ENCODE measurements at places on chromosomes 7 and 10.

GRCh38 chr10:34018129-34018528, 683.7 kb upstream of the NRP1 start:
- no peak for DNase-seq
- H3K4me3 ChIP-seq = no peak overlapping the region
- H3K36me3 ChIP-seq = no peaks in the 10 kb centered on the region

GRCh38 chr10:130038611-130039109, 72.0 kb downstream of the C10orf143 start:
- H3K27me3 ChIP-seq = no peaks in the 10 kb centered on the region
- peak; percentile 16 for DNase-seq
- no peak overlapping the region for H3K27ac ChIP-seq

DNA sequence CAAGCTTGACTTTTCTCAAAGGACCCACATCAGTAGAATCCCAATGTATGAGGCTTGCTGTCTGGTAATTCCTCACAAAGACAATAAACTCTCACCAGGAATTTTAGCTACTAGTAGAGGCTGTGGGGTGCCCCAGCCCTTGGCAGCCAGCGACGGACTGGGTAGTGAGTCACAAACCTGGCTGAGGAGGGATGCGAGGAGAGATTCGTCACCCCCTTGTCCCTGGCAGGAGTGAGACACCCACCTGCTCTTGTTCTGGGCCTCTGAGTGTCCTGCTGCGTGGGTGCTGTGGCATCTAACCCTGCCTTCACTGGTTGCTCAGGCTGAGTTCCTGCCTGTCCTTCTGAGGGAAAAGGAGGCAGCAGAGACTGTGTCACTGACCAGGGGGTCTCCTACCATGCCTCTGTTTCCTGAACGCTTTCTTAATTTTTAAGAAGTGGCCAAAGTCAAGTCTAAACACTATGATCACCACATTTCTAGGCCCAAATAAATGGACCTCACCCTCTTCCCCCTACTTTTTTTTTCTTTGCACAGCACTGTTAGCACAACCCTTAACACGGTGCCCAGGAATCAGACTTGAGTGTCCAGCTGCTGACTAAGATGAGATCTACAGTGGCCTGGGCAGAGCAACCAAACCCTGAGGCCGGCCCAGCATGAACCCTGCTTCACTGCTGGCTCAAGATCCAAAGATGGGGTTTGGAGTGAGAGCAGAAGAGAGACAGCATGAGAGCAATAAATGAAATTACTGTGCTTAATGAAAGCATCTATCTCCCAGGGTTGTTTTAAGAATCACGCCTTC, 146.4 kb downstream of the ANLN start:
- no peaks in the 10 kb centered on the region for H3K27me3 ChIP-seq
- H3K36me3 ChIP-seq = no peaks in the 10 kb centered on the region

DNA sequence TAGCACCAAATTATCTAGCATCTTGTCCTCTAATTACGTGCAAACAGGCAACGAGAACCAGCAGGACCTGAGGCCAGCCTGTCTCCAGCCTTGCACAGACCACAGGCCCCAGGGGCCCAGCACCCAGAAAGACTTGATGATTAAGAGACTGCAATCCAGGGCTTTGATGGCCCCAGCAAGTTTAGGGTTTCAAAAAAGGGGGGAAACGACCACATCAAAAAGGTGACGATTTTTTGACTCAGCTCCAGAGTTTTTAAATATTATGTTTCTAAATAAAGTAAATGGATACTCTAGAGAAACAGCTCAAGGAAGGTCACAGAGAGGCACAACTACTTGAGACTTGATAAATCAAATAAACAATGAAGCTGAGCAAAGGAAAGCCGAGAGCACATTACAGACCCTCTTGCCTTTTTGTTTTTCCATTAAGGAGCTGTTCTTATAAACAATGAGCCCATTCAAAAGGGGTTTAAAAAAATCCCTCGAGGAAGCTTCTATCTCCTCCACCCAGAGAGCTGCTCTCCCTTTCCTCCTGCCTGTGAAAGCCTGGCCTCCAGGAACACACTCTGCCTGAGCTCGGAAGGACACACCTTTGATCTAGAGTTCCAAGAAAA, 44.1 kb downstream of the GLI3 start:
- no peaks in the 10 kb centered on the region for H3K36me3 ChIP-seq
- no peaks in the 10 kb centered on the region for H3K4me1 ChIP-seq
- H3K4me3 ChIP-seq = no peak overlapping the region
- H3K27ac ChIP-seq = no peak overlapping the region
- no peaks in the 10 kb centered on the region for H3K27me3 ChIP-seq

GRCh38 chr7:43799605-43800004, 41.1 kb downstream of the BLVRA start:
- no peaks in the 10 kb centered on the region for H3K27me3 ChIP-seq
- peaks cover 54% of the 10 kb centered on the region for H3K36me3 ChIP-seq
- no peak overlapping the region for H3K4me3 ChIP-seq
- no peak overlapping the region for H3K27ac ChIP-seq

- H3K4me3 ChIP-seq = no peak overlapping the region
- DNase-seq = no peak
- H3K27me3 ChIP-seq = no peaks in the 10 kb centered on the region
- no peaks in the 10 kb centered on the region for H3K36me3 ChIP-seq
- H3K27ac ChIP-seq = no peak overlapping the region
- H3K4me1 ChIP-seq = no peaks in the 10 kb centered on the region
These were observed 13.5 kb downstream of the TBXAS1 start for GRCh38 chr7:139842401-139843210.

DNA sequence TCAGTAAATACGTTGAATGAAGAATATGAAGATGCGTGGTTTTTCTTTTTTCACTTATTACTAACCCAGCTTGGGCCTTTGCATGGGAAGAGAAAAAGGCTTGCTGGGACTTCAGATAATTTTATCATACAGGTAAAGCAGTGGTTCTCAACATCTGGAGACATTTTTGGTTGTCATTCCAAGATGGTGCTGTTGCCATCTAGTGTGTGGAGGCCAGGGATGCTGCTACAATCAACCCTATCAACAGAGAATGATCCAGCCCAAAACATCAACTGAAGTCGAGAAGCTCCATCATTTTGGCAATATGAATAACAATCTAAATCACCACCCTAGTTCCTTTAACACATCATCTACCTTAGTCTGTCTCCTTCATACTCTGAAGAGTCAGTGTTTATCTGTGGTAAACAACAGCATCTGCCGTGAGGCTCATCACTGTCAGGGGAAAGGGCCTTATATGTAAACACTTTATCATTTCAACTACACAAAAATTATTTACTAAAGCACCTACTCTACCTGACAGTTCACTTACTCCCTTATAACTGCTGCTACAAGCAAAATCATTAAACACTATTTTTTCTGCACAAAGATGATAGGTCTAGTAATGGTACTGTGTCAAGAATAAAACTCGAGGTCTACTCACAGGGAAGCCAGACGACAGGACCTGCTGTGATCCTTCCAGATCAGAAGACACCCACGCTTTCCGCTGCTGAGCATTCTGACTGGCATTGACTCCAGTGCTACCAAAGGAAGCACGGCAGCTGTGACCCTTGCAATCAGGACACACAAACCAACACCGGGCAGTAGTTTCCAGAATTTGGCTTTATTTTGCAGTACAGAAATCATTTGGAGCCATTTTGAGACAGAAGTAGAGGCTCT, 48.6 kb downstream of the GDI2 start:
- H3K4me3 ChIP-seq = no peak overlapping the region
- H3K27ac ChIP-seq = no peak overlapping the region
- no peaks in the 10 kb centered on the region for H3K27me3 ChIP-seq
- DNase-seq = no peak

GRCh38 chr7:106102387-106102966, 9.6 kb downstream of the SYPL1 start:
- no peaks in the 10 kb centered on the region for H3K4me1 ChIP-seq
- no peak overlapping the region for H3K4me3 ChIP-seq

DNA sequence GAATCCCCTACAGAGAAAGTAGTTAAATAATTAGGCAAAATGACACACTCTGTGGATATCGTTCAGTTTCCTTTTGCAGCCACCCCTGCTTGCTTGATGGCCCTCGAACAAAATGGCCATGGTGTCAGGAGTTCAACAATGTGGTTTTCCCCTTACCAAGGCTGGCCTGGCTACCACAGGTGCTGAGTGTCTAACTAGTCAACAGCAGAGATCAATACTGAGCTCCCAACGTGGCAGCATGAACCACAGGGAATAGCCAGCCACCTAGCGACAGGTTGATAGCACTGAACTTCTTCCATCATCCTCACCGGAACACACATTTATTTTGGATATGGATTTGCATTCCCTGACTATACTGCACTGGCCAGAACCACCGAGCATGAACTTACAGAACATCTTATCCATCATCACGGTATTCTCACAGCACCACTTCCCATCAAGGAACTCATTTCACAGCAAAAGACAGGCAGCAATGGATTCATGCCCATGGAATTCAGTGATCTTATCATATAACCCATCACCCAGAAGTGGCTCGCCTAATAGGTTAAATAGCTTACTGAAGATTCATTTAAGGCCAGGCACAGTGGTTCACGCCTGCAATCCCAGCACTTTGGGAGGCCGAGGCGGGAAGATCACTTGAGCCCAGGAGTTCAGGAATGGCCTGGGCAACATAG, 6.3 kb downstream of the C10orf67 start:
- no peak overlapping the region for H3K4me3 ChIP-seq
- no peaks in the 10 kb centered on the region for H3K4me1 ChIP-seq
- H3K27ac ChIP-seq = no peak overlapping the region
- no peak for DNase-seq
- no peaks in the 10 kb centered on the region for H3K36me3 ChIP-seq

DNA sequence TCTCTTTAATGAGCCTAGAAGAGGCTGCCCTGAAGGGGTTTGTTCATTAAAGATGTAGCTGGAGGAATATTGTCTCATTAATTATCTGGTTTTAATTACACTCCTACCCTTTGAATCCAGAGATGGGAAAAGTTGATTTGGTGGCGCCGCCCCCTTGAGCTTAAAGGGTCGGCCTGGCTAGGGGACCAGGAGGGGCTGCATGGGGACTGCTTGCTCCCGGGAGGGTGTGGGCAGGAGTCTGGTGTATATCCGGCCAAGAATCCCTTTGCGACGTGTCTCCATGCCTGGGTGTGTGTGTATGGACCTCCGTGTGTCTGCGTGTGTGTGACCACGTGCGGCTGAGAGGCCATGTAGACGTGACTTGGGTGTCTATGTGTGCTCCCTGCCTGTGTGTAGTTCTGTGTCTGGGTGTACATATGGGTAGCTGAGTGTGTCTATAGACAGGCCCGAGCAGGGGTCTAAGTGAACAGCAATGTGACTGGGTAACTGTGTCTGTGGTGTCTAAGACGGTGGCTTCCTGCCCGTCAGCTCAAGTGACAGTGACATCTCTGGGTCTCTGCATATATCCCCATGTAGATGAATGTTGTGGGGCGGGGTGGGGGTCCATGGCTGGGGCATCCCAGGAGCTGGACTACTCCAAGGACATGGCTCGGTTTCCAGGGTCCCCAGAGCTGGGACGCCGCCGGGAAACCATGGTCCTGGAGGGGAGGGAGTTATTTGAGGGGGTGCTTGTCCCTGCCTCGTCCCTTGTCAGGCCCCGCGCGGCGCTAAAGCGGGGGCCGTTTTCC, 10.7 kb downstream of the LBX1 start:
- no peak overlapping the region for H3K27ac ChIP-seq
- no peak overlapping the region for H3K4me3 ChIP-seq
- peaks cover 51% of the 10 kb centered on the region for H3K27me3 ChIP-seq
- peaks cover 11% of the 10 kb centered on the region for H3K4me1 ChIP-seq

DNA sequence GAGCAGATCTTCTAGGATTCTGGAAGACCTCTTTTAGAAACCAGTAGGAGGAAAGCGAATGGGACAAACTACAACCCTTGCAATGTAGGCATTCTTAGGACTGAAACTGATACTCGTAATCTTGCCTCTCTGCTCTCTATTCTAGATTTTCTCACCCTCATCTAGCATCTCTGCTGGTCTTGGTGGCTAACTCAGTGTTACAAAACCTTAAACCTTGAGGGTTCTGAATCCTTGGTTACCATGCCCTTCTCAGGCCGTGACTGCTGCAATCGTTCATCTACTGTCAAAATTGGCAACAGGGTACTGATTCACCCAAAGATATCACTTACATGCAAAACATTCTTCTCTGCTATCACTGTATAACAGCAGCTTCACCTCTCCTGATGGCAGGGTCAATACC, 55.2 kb downstream of the SAMD9 start:
- H3K27me3 ChIP-seq = no peaks in the 10 kb centered on the region
- no peak for DNase-seq
- H3K36me3 ChIP-seq = no peaks in the 10 kb centered on the region
- no peak overlapping the region for H3K27ac ChIP-seq

DNA sequence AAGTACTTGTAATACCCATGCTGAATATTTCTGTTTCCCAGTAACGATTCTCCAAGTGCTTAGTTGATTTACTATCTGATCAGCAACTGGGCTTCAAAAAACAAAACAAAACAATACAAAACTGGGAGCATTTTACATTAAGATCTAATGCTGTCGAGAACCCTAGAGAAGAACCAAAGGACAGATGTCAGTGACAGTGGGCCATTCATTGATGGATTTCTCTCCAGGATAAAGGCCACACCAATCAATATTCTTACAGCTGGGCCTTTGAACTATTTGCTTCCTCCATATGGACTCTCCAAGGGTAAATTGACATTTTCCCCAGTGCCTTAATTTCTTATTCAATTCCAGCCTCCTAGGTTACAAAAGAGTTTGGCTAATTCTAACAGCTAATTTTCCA, 217.5 kb downstream of the ADAM12 start:
- no peak for DNase-seq
- H3K27ac ChIP-seq = no peak overlapping the region

- H3K4me3 ChIP-seq = no peak overlapping the region
- H3K27me3 ChIP-seq = no peaks in the 10 kb centered on the region
- no peaks in the 10 kb centered on the region for H3K4me1 ChIP-seq
- no peak for DNase-seq
These were observed 147.1 kb downstream of the LYZL1 start for GRCh38 chr10:29435809-29436501.

DNA sequence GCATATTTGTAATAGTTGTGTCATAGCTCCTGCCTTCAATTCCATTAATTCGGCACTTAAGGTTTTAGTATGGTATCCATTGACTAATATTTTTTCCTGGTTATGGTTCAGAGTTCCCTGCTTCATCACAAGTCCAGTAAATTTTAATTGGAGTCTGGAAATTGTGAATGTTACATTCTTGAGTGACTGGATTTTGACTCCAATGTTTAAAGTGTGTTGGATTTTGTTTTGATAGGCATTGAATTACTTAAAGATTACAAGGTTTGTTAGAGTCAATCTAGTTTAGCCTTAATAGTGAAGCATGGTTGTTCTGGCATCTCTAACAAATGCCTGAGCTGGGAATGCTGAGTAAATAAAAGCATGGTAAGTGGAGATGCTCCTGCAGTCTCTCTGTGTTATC, 326.6 kb upstream of the IGFBP3 start:
- no peak for DNase-seq
- H3K36me3 ChIP-seq = no peaks in the 10 kb centered on the region
- no peak overlapping the region for H3K27ac ChIP-seq
- no peaks in the 10 kb centered on the region for H3K27me3 ChIP-seq
- no peak overlapping the region for H3K4me3 ChIP-seq
- H3K4me1 ChIP-seq = no peaks in the 10 kb centered on the region

Measured in ascending aorta (tissue), 2 donors.